ENCODE measurements at places on chromosomes 5 and 9.

- no peak for DNase-seq
Observed at GRCh38 chr9:71985297-71985911, 74.0 kb downstream of the C9orf85 start.

- no peak for DNase-seq
Observed at GRCh38 chr9:89706731-89707191, 101.9 kb downstream of the GADD45G start.

DNA sequence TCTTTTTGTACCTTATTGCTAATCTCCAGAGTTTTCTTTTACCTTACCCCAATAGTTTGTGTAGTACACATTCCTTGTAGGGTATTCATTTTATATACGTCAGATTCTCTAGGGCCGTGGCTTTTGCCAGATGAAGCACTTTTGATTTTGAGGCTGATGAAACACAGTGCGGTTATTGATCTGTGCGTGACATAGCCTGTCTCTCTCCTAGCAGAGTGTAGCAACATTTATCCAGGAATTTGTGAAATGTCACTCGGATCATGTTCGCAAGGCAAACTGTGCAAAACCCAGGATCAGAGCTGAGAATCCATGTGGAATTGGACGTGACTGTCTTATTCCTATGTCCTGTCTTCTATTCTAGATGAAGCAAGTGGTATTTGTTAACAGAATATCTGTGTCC, 142.0 kb upstream of the SH3GL2 start:
- no peak for DNase-seq

GRCh38 chr5:154477382-154478223, 424 bp downstream of the HAND1 start:
- no peak for DNase-seq

- no peak for DNase-seq
Observed at GRCh38 chr5:122464191-122464590, 152.2 kb downstream of the SNCAIP start.

DNA sequence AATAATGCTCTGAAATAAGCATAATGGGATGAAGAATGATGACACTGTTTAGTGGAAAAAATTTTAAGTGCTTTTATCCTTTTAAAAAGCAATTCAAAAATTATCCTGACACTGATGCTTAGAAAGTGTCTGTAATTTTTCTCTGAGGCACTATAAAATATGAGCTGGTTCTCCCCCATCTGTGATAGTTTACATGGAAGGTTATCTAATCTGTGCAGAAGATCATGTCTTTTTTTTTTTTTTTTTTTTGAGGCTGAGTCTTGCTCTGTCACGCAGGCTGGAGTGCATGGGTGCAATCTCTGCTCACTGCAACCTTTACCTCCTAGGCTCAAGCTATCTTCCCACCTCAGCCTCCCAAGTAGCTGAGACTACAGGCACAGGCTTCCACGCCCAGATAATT, 15.2 kb upstream of the TAF11L2 start:
- DNase-seq: no peak

DNA sequence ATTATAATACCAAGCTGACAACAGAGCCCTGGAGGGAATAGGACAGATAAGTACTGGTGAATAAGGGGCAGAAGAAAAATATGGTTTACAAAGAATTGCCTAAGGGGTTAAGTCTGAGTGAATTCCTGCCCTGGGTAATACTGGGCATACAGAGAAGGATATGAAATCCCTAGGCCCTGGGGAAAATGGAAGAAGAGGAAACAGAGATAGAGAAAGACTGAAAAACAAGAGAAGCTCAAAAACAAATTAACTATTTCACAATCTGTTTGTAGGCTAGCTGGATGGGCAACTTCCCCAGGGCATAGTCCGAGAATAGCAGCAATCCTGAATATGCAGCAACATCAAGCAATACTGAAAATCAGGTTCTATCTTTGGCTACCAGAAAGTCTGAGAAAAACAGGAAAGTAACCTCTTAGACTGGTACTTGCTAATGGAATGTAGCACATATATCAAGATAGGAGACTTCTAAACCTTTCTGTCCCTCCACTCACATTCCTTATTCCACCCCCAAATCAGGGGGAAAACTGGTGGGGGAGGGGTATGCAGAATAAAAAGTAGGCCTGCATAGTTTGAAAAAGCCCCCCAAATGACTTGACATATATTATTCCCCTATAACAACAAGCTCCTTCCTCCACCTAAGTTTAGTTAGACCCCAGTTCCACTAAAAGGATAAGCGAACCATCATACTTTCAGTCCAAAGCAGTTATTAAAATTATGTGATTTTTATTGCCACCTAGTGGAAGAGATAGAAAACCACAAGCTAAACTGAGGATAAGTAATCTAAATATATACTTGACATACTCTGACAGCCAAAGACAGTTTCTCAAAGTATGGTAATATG, 20.6 kb downstream of the SLC38A9 start:
- DNase-seq: no peak

- no peak for DNase-seq
Observed at GRCh38 chr9:91896513-91897121, 53.4 kb downstream of the ROR2 start.

DNA sequence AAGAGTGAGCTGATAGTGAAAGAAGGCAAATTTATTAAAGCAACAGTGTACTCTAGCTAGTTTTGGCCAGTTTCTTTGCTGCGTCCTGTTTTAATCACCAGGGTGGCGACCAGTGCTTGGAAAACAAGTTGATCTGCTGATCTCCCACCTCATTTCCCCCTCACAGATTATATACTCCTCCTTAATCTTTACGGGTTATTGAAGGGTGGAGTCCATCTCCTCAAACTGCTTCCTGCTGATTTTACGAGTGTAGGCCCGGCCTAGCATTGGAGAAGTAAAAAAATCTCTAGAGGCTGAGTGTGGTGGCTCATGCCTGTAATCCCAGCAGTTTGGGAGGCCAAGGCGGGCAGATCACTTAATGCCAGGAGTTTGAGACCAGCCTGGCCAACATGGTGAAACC, 14.0 kb upstream of the CFAP95 start:
- DNase-seq: no peak

DNA sequence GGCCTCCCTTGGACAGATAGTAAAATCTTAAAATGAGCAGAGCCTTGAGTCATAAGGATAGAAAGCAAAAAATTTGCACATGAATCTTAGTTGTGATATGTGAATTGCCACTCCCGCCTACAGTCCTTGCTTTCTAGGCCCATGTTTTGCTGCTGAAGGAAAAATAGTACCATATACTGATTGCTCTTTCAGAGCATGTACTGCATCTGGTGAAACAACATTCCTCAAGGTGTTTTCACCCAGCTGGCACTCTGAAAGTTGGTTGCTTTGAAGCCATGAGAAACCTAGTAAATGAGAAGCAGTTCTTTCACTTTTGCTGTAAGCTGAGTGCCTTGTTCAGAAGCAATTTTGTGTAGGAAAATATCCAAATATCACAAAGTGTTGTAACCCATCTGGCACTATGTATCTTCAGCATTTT, 10.3 kb downstream of the CDC37L1 start:
- DNase-seq: no peak

DNA sequence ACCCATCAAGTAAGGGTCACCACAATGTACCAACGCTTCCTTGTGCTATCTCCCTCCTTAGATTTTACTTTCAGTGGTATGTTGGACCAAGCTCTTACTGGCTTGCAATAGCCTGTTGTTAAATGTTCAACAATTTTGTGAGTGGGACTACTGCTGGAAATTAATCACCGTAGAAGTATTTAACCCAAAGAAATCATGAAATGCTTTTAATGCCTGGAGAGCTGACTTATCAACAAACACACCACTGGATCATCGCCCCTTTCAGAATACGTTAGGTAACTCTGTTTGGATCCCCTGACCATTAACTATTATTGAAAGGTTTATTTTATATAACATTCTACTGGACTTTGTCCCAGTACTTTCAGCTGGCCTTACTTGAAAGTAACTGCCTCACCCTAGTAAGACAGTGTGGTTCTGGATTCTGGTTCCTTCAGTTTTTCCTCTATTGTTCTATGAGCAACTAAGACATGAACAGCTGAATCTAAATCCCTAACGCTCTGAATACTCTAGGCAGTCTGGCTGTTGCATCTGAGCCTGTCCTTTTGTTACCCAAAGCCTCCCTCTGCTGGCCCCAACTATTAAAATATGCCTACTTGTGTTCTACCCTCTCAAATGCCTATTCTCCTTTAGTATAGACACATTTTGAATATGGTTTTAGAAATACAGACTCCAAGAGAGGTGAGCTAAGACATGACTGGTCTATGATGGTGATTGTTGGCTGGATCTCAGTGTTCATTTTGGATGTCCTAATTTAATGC, 1203.4 kb upstream of the DMAC1 start:
- DNase-seq: no peak

GRCh38 chr9:100715100-100715380, 137.2 kb downstream of the CAVIN4 start:
- no peak for DNase-seq

Data from cortex of kidney (tissue), 1 donor.